ENCODE measurements at places on chromosomes 11 and 22. TPM values are rescaled to one million over a fixed set of nuclear protein-coding genes. Genes with fewer than 3 reads are reported as not detected.

Gene SMTNL1
- not detected for polyA plus RNA-seq

DNA sequence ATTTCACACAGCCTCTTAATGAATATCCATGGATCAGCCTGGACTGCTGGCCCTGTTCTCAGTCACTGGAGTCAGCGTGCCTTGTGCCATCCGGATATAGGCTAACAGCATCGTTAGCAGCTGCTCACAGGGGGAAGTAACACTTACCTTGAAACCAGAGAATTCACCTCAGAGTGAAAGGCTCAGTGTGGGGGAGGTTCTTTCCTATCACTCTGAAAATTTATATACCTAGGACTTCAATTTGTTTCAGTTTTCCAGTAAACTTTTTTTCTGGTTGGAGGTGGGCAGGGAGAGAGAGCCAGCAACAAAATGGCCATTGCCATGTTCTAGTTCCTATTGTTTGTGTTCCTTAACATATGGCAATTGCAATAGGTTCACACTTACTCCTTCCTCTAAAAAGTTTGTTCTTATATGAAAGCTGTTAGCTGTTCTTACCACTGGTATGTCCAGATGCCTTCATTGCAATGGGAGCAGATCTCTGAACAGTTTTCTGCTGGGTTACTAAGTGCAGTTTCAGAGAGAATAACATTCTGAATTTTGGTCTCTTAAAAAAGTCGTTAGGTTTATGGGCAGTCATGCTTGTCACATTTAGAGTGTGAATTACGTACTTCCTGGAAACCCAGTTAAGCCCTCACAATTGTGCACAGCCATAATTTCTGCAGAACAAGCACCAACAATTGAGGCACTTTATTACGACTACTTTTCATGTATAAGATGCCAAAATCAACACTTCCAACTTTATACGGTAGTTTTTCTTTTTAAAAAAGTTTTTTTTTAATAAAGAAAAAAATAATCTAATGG lies 247.6 kb downstream of the CADM1 start:
- DNase-seq, result no peak

Gene OR2D2
- polyA plus RNA-seq, result not detected

DNA sequence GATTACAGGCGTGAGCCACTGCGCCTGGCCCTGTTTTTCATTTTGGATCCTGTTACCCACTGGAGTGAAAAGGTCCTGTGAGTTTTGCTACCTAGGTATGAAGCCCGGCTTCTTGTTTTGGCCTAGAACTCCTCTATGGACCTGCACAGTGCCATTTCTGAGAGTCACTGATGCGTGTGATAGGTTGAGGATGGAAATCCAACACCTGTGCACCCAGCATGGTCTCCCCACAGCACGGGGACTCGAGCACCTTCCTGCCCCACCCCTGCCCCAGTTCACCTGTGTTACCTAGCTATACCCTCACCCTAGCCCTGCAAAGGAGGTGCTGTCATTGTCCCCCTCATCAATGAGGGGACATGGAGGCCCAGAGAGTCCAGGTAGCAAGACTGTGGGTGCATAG lies 5.1 kb downstream of the FBLN1 start:
- DNase-seq, result no peak

GRCh38 chr11:131041331-131042040 lies 125.2 kb upstream of the SNX19 start:
- DNase-seq, result peak; percentile 89

Gene PUS3
- 12.9 TPM for polyA plus RNA-seq

GRCh38 chr11:76661834-76662434 lies 8.6 kb downstream of the LRRC32 start:
- DNase-seq, result no peak

DNA sequence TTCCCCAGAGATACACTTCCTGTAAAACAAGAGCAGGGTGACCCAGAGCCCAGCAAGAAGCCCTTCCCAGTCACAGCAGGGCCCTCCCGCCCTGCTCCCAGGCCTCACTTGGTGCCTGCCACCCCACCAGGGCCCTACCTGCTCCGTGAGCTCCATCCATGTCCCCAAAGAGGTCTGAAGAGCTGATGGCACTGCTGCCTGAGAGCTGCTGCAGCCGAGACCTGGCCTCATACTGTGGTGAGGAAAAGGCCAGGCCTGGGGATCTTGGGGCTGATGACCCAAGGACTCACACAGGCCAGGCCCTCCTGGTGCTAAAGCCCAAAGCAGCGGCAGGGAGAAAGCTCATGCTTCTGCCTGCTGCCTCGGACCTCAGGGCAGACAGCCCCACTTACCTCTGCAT lies 10.3 kb downstream of the ARFGAP2 start:
- no peak for DNase-seq

DNA sequence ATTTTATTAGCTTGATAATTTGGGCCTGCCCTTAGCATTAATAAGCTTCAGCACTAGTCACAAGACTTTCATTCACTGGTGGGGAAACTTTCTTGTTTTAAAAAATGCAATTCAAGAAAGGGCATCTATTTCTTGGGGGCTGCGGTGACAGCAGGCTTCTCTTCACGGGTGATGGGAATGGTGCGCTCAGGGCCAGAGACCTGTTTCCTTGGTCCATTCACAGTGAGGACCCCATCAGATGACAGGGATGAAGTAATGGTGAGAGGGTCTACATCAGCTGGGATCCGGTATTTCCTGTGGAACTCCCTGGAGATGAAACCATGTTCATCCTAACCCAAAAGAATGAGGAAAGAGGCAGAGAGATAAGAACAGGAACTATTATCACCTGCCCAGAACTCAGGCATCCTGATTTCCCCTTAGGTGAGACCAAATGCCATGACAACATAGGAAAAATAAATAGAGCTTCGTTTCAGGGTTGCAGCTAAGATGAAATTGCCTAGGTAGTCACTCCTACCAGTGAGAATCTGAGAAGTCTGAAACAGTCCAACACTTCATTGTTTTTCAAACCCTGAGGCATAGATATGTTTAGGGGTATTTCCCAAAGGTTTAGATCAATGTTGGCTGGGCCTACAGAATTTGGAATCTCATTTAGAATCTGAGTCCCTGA lies 2.8 kb downstream of the CRYAB start:
- no peak for DNase-seq

DNA sequence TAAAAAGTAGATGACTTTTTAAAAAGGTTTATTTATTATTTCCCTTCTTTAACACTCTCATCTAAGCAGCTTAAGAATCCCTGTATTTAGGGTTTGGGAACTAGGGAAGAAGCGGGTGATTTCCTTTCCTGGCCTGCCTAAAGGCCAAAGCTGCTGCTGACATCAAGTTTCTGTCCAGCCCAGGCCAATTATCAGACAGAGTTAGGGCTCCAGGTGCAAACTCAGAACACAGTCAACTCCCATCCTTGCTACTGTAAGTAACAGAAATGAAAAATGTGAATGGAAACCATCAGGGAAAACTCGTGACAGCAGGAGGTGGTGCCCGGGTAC lies 108.9 kb downstream of the CCDC81 start:
- DNase-seq, result no peak

- DNase-seq, result no peak
These were observed 22.3 kb upstream of the GUCY1A2 start for GRCh38 chr11:107040433-107041087.

Gene CCDC188
- not detected for polyA plus RNA-seq

GRCh38 chr11:120511820-120512738 lies 531 bp downstream of the GRIK4 start:
- no peak for DNase-seq

Gene SAC3D1
- 30.3 TPM for polyA plus RNA-seq

DNA sequence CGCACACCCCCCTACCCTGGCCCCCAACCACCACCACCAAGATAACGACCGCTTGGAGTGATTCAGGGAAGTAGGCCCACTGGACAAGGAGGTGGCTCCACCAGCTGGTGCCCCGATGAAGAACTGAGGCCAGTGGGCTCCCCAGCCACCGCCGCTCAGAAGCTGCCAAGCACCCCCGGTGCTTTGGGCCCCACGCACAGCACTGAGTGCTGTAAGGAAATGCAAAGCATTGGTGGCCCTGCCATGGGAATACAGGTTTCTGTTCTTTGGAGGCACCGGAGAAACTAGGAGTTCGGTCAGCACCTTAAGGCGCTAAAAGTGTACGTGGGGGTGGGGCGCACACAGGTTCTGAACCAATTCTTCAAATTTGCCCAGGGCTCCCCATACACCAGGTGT lies 664 bp upstream of the PRSS23 start:
- no peak for DNase-seq

Gene NAGA
- polyA plus RNA-seq, result 23.1 TPM

Gene GPHA2
- polyA plus RNA-seq, result 0.27 TPM

Gene PYGM
- 0.07 TPM for polyA plus RNA-seq
